ENCODE measurements at places on chromosomes 7 and 10. TPM values are rescaled to one million over a fixed set of nuclear protein-coding genes. Genes with fewer than 3 reads are reported as not detected.

- DNase-seq = no peak
Measured at GRCh38 chr10:74329873-74330272, 178.9 kb downstream of the ADK start.

DNA sequence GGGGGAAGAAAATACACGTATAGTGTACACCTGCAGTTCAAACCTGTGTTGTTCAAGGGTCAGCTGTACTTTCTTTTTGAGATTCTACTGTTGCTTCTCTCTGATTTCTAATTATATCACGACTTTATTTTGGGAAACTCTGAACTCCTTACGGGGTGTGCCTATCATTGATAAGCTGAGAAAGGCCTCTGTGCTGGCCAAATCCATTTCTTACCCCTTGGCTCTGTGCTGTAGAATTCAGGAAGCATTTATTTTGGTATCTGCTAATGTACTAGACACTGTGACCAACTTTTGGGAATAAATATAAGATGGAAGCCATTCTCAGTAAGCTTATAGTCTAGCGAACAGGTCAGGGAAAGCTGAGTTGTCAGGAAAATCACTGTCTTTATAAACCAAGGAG lies 26.9 kb upstream of the RPA3 start:
- DNase-seq = no peak

GRCh38 chr7:10724449-10724848 lies 249.2 kb upstream of the PHF14 start:
- no peak for DNase-seq

GRCh38 chr7:26375726-26376174 lies 84.1 kb downstream of the SNX10 start:
- DNase-seq = no peak

KCNMA1 gene
- total RNA-seq = 20.6 TPM

ASB10 gene
- not detected for total RNA-seq

Measured in mesenteric fat pad (tissue), 1 donor.